CD4-positive, alpha-beta T cell treated with Interleukin-17A for 1 hour (primary cell): ENCODE measurements at places on chromosomes 7 and 10.

DNA sequence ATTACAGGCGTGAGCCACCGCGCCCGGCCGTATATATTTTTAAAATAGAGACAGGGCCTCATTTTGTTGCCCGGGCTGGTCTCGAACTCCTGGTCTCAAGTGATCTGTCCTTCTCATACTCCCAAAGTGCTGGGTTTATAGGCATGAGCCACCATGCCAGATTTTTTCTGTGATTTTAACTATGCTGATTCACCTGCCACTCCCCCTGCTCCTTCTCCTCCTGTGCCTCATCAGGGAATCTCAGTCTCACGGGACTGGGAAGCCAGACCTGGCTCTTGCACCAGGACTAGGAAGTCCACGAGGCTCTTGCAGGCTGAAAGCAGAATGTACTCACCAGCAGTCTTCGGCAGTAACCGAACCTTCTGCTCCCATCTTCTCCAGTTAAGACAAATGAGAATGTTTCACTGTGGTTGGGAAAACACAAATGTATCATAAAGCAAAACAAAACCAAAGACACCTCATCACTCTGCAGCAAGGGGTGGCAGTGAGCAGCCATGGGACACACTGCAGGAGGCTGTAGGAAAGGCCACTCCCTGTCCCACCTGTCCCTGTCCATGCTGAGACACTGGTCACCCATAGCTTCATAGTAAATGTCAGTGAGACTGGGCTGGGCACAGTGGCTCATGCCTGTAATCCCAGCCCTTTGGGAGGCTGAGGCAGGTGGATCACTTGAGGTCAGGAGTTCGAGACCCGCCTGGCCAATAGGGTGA lies 78.7 kb upstream of the MKRN1 start:
- DNase-seq, result no peak

- DNase-seq, result peak; percentile 59
Observed at GRCh38 chr10:124732931-124733570, 11.1 kb downstream of the FAM53B start.

GRCh38 chr7:142603870-142604448 lies 145.3 kb upstream of the PRSS1 start:
- peak; percentile 75 for DNase-seq

GRCh38 chr10:109773288-109774120 lies 149.8 kb downstream of the XPNPEP1 start:
- no peak for DNase-seq

DNA sequence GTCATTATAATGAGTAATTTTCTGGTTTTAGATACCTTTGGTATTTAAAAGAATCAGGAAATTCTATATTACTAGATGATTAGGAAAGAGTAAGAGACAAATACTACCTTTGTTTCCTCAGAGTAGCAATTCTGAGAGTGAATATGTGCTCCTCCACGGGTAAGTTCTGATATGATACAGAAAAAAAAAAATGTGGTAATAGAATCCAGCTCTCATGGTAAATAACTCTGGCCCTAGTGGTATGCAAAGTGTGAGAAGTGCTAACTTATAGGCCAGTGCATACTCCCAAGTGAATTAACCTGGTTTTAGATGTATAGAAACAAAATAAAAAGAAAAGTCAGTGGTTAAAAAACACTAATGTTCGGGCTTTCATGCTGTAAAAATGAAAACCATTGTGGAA lies 512.6 kb upstream of the SEMA3D start:
- DNase-seq, result no peak

- DNase-seq, result no peak
Observed at GRCh38 chr10:4633186-4633585, 192.8 kb upstream of the AKR1E2 start.

DNA sequence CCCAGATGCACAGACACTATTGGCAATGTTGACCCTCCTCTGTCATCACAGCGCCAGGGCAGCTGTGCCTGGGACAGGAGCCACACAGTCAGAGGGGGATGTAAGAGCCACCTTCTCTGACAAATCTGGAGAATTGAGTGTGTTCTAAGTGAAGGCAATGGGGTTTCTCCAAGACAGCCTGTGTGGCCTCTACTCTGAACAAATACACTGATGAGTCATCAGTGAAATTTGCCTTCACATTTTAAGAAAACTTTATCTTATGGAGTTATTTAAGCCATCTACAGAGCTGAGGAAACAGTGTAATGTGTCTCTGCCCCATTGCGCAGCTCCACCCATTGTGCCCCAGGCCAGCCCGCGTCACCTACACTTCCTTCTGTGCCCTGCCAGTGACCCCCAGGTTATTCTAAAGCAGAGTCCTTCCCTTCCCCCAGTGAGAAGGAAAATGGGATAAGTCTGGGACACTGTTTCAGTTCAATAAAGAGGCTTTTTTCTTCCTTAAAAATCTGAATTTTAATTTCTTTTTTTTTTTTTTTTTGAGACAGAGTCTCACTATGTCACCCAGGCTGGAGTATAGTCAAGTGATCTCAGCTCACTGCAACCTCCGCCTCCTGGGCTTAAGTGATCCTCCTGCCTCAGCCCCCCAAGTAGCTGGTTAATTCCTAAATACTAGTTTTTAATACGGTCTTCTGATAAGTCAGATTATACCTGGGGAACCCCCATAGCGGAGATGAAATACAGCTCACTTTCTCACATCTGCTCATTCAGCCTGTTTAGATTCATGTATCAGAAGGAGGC lies 21.8 kb downstream of the AKR1E2 start:
- no peak for DNase-seq

GRCh38 chr10:118057361-118057760 lies 10.6 kb upstream of the RAB11FIP2 start:
- no peak for DNase-seq

GRCh38 chr10:89795840-89796239 lies 94.5 kb downstream of the KIF20B start:
- DNase-seq, result no peak

- DNase-seq, result no peak
Observed at GRCh38 chr10:60597513-60597912, 180.8 kb upstream of the CDK1 start.

DNA sequence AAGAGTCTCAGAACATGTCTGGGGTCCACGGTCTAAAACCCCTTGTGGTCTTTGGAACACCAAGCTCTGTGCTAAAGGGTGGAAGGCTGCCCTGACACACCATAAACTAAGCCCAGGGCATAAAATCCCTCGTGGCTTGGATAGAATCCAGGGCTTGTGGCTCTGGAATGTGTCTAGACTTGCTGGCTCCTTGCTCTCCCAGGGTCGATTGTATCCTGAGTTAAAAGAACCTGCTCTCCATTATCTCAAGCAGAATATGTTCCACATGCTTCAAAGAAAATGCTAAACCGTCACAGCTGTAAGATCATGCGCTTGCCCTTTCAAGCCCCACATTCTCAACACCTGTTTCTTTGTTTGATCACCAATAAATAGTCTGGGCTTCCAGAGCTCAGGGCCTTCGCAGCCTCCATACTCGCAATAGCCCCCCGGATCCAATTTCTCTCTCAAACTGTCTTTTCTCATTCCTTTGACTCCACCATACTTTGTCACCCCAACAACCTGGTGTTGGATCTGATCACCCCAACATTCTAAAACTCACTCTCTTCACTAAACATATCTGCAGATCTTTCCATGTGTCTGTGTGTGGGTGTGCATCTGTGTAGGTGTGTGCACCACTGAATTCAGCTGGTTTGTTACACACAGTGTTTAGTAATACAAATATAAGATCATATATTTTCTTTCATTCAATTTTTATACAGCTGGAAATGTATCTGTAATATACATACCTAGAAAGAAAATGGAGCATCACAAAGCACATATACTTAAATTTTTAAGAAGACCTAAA lies 238.5 kb downstream of the ZMYND11 start:
- DNase-seq, result no peak

GRCh38 chr10:48468866-48469511 lies 135.9 kb downstream of the ARHGAP22 start:
- no peak for DNase-seq

DNA sequence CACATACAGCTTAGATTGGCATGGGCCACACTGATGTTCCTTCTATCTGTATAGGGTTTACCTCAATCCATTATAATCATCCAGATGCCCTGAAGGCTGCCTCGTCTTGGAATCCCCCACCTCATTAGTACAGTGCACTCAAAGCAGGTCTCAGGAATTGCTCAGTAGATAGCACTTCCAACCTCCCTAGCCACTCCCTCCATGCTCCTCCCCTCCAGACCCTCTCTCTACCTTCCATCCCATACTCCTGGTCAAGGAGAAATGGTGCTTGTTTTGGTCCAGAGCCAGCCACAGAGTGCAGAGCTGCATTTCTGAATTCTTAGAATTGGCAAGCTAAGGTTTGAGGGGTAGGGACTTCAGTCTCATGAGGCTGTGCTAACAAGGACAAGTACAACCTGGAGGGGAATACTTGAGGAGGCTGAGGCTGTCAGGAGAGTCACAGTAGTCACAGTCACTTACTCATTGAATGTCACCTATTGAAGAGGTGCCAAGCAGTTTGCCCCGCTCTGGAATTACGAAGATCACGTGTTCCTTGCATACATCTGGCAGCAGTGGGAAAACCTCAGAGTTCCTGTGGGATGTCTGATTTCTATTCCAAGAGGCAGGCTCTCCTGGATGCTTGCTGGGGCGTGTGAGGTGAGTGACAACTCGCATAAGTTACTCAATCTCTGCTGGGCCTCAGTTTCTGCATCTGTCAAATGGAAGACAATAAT lies 60.7 kb upstream of the ZNF746 start:
- DNase-seq, result no peak

DNA sequence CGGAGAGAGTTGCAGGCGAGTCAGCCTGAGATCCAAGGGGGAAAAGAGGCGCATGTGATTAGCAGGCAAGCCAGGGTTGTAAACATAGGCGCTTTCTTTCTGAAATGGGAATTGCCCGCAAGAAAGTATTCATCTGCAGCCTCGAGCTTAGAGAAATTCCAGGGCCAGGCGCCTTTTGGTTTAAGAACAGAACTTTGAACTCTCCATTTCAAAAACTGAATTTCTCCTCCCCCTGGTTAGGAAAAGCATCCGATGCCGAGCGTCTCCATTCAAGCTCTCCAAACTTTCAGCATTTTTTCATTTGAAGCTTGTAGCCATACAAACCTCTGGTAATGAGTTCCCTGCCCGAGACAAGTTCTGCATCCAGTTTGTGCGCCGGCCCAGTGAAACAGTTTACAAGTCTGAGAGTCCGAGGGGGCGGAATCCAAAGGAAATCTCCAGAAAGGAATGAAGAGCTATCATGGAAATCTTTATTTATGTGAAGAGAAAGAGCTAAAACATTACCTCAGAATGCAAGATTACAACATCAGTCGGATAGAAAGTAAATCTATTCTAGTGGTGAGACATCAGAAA lies 69.9 kb downstream of the FAM204A start:
- no peak for DNase-seq

DNA sequence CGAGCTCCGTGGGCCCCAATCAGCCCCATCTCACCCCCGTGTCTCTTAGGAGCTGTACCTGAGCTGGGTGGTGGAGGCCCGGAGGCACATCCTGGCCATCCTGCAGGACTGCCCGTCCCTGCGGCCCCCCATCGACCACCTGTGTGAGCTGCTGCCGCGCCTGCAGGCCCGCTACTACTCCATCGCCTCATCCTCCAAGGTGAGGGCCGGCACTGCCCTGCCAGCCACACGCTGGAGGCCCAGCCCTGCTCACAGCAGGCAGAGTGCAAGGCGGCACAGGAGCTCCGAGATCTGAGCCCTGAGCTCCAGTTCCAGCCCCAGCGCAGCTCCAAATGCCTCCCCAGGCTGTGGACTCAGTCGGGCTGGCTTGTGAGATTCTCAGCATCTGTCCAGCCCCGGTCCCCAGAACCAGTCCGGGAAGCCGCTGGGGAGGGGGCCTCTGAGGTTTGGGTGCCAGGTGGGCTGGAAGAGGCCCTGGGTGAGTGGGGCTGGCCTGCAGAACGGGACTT lies 9.3 kb downstream of the TMEM120A start:
- DNase-seq, result no peak

- DNase-seq, result no peak
Observed at GRCh38 chr7:151925446-151926335, 30.6 kb upstream of the GALNTL5 start.

DNA sequence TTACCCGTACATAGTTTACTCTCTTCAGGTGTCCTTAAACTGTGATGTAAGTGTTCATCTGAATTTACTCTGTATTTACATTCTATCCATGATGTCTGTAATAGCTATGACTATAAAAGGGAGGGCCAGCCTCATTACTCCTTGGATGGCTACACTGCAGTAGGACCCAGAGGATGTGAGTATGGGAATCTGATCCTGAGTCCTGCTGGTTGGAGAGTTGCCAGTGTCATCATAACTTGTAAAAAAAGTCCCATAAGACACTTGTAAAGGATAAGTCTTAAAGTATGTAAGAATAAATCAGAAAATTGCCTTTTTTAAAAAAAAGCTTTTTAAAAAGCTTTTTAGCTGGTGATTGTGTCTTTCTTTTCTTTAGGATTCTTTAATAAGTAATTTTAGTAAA lies 95.4 kb downstream of the PPP1R9A start:
- DNase-seq, result no peak

GRCh38 chr10:132457328-132458070 lies 60.5 kb downstream of the PWWP2B start:
- DNase-seq, result peak; percentile 25

DNA sequence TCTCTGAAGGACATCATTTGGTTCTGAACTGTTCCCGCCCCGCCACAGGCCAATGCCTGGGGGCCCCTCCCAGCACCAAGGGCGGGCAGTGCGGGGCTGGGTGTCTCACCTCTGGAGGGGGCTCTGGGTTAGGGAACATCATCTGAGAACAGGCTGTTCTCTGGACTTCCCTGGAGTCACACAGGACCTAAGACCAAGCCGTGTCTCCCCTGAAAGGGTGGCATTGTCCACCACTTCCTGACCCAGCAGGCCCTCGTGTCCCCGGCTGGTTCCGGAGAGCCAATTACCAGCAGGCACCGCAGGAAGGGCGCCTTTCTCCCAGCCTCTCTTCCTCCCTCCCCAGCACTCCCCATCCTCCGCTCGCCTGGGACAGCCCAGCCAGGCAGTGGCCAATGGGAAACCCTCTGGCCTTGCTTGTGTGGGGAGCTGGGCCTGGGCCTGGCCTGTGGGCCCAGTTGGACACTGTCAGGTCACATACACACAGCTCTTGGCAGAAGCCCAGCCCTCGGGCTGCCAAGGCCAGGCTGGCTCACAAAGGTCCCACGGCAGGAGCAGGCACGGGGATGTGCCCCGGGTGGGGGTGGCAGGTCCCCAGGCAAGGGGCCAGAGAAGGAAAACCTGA lies 119.5 kb downstream of the SPDYE5 start:
- no peak for DNase-seq

DNA sequence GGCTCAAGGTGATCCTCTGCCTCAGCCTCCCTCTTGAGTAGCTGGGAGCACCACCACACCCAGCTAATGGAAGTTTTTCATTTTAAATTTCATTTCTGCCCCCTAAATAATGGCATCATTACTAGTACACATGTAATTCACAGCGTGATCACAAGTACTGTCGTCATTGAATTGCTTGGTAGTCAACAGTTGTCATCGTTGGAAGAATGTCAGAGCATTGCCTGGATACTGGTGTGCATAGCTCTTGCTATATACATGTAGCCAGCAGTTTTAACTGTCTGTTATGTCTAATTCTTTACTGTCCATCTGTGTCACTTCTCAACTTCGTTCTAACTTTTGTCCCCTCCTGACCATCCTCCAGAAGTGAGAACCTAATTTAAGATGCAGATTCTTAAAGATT lies 62.1 kb downstream of the CRPPA start:
- DNase-seq, result no peak
